Mammary epithelial cell (primary cell): ENCODE measurements at places on chromosomes 11 and 22. TPM values are rescaled to one million over a fixed set of nuclear protein-coding genes. Genes with fewer than 3 reads are reported as not detected.

Gene PRMT3
- 23.3 TPM for total RNA-seq

Gene RASL10A
- total RNA-seq, result not detected

Gene LMO1
- 0.45 and 0.54 TPM in 2 replicates for total RNA-seq

Gene C11orf65
- 0.67 TPM for total RNA-seq

Gene ALG9
- 26.9 and 36.5 TPM in 2 replicates for total RNA-seq

Gene KRTAP5-11
- not detected in 2 replicates for total RNA-seq

Gene SCN4B
- 9.4 and 11.5 TPM in 2 replicates for total RNA-seq

Gene APOBEC3B
- 11.2 and 21.2 TPM in 2 replicates for total RNA-seq

Gene SYT9
- not detected for total RNA-seq

Gene ATXN10
- 92.9 TPM for total RNA-seq

Gene HEPN1
- total RNA-seq, result not detected

Gene CABP2
- total RNA-seq, result not detected in 2 replicates

Gene SEC14L2
- 91.9 and 171 TPM in 2 replicates for total RNA-seq

Gene POU2AF1
- 0.33 TPM for total RNA-seq

Gene CEP57
- total RNA-seq, result 25.2 TPM

Gene NAA40
- 16.3 TPM for total RNA-seq

Gene RSF1
- 46.6 and 63.1 TPM in 2 replicates for total RNA-seq

Gene CRYBB3
- total RNA-seq, result not detected

Gene NCAM1
- not detected in 2 replicates for total RNA-seq

Gene IGSF22
- total RNA-seq, result 0.26 and 0.27 TPM in 2 replicates

Gene BTBD18
- not detected in 2 replicates for total RNA-seq

Gene MS4A8
- total RNA-seq, result not detected in 2 replicates

Gene LGALS1
- total RNA-seq, result 2,888 TPM

Gene P4HA3
- 0.17 TPM for total RNA-seq

Gene DRD4
- total RNA-seq, result 1.3 and 2.5 TPM in 2 replicates

Gene MEI1
- total RNA-seq, result 0.33 TPM

Gene SLC22A9
- not detected for total RNA-seq

Gene CASP5
- total RNA-seq, result not detected in 2 replicates

Gene GPHA2
- not detected in 2 replicates for total RNA-seq

Gene XKR3
- total RNA-seq, result not detected in 2 replicates

Gene RIMBP3C
- not detected in 2 replicates for total RNA-seq

Gene MUC2
- total RNA-seq, result not detected in 2 replicates

Gene LGR4
- 45.8 TPM for total RNA-seq

Gene INS
- not detected for total RNA-seq

Gene OR56A1
- total RNA-seq, result not detected in 2 replicates

Gene LBHD1
- total RNA-seq, result 5.3 TPM

Gene GLB1L3
- 6.3 and 7.2 TPM in 2 replicates for total RNA-seq

Gene ANGPTL5
- not detected for total RNA-seq

Gene CELSR1
- 69.5 TPM for total RNA-seq

Gene PLAAT2
- not detected for total RNA-seq

Gene SEPTIN5
- 2.8 and 7.9 TPM in 2 replicates for total RNA-seq

Gene CCDC34
- 6.7 and 10.4 TPM in 2 replicates for total RNA-seq

Gene FCHSD2
- total RNA-seq, result 35.4 and 37.2 TPM in 2 replicates

Gene MICALL1
- total RNA-seq, result 249 TPM

Gene SPDYC
- total RNA-seq, result not detected in 2 replicates
